CD4-positive, alpha-beta T cell (primary cell): ENCODE measurements at places on chromosomes 4 and X.

- no peak overlapping the region for H3K27ac ChIP-seq
- H3K27me3 ChIP-seq = no peaks in the 10 kb centered on the region
- no peaks in the 10 kb centered on the region for H3K4me1 ChIP-seq
- no peak overlapping the region for H3K4me3 ChIP-seq
- no peaks in the 10 kb centered on the region for H3K36me3 ChIP-seq
- DNase-seq = no peak
Measured at GRCh38 chr4:71713611-71714203, 70.2 kb downstream of the GC start.

DNA sequence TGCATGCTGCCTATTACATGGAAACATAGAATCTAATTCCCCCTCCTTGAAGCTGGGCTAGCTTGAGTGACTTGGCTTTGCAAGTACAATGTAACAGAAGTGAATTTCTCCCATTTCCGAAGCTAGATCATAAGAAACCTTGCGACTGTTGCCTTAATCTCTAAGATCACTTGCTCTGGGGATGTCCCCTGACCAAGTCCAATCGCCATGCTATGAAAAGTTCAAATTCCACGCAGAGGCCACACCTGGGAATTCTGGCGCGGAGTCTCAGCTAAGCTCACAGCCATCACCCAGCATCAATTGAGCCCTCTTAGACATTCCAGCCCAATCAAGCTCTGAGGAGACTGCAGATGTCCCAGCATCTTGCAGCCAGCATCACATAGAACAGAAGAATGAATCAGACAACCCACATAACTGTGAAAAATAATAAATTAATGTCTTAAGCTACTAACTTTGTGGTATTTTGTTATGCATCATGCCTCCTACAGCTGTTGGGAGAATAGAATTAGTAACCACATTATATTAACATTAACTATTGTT lies 27.0 kb downstream of the GPM6A start:
- no peaks in the 10 kb centered on the region for H3K4me1 ChIP-seq
- no peaks in the 10 kb centered on the region for H3K27me3 ChIP-seq
- no peaks in the 10 kb centered on the region for H3K36me3 ChIP-seq
- no peak overlapping the region for H3K4me3 ChIP-seq
- DNase-seq = no peak

DNA sequence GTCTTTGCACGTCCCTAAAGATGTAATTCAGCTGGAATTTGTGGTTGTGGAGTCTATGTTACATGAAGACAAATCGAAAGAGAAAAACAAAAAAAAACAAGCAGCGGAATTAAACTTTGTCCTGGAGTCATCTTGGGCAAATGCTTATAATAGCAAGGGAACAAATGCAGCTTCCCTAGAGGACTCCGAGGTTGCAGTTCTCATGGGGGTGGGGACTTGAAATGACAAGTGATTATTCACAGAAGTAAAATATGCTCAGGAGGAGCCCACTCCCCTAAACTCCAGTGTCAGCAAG lies 362.4 kb downstream of the ARHGAP24 start:
- no peaks in the 10 kb centered on the region for H3K4me1 ChIP-seq
- no peaks in the 10 kb centered on the region for H3K27me3 ChIP-seq
- no peak overlapping the region for H3K4me3 ChIP-seq
- DNase-seq = no peak
- H3K36me3 ChIP-seq = no peaks in the 10 kb centered on the region

DNA sequence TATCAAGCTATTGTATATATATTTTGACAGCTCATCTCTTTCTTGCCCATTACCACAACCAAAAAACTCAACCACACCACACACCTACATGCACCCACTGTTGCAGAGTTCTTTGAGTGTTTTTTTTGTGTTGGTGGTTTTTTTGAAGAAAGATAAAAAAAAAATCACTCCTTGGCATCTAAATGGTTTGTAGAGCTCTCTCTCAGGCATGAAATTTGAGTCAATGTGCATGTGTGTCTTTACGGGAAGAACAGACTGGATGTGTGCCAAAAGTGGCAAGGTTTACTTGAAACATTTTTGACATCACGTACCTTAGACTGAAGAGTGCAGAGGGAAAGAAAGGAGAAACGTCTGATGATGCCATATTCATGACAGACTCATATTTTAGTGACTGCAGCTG lies 154.2 kb downstream of the FHIP1A start:
- H3K4me1 ChIP-seq = no peaks in the 10 kb centered on the region
- no peak for DNase-seq
- no peak overlapping the region for H3K4me3 ChIP-seq
- no peaks in the 10 kb centered on the region for H3K27me3 ChIP-seq
- no peaks in the 10 kb centered on the region for H3K36me3 ChIP-seq

DNA sequence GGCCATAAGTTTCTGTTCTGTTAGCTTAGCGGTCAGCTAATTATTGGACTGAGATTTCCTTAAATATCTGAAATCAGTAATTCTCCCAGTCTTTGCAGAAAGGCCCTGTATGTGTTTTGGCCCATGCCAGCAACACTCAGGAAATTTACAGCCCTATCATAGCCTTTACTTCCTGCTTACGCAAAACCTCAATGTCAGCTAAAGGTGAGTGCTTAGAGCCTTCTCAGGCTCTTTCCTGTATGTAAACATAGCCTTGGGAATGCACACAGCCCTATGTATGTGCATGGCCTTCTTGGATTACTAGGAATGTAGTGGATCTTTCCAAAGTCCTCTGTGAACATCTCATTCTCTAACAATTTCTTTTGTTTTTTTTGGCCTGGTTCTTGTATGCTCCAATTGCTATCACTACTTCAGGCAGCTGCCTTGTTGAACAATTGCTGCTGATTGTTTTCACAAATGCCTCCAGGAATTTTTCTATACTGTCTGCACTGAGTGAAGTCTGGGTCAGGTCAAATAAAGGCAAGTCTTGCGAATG lies 200.0 kb downstream of the PPP1R2C start:
- DNase-seq = no peak
- no peaks in the 10 kb centered on the region for H3K27me3 ChIP-seq
- H3K4me1 ChIP-seq = peaks cover 6% of the 10 kb centered on the region
- H3K27ac ChIP-seq = no peak overlapping the region
- no peaks in the 10 kb centered on the region for H3K36me3 ChIP-seq

DNA sequence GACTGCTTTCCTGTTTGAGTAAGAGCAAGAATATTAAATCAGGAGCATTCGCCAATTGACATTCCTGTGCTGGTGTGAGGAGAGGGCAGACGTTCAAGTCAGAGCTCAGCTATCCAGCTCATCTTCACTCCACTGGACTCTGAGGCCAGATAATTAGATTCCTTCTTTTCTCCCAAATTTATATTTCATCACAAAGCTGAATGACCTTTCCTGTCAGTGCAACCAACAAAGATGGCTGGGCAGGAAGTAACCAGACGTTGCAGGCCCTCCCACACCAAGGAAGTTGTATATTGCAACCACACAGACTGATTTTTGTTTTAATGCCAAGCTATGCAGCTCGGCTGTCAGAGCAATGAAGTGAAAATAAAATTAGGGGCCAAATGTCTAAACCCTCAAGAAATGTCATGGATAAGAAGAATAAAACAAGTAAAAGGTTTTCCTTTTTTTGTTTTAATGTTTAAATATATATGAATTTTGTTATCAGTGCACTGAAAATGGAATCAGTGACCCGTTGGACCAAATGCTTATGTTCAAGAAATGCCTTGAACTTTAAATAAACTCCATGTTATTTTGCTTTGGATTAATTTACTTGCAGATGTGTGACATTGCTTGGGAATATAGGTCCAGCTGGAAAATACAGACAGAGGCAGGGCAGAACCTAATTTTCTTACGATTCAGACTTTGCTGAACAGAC lies 578.9 kb upstream of the FAT1 start:
- H3K27me3 ChIP-seq = no peaks in the 10 kb centered on the region
- H3K4me1 ChIP-seq = no peaks in the 10 kb centered on the region
- no peak overlapping the region for H3K4me3 ChIP-seq
- no peak overlapping the region for H3K27ac ChIP-seq
- DNase-seq = no peak

DNA sequence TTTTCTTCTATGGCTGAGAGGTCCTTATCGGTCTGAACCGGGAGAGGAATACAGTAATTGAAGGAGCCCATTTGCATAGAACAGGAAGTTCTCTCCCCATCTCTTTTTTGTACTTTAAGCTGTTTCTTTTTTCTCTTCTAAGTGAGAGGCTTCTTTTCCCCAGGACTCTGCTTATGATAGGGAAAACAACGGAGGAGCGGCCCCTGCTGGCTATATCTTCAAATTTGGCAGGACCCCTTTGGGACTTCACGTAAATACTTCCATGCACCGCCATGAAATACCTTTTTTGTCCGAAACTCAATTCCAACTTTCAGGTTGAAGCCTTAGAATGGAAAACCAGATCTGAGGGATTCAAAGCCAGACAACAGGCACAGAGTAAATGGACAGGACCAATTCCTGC lies 1153.0 kb upstream of the INTU start:
- H3K27ac ChIP-seq = no peak overlapping the region
- H3K4me1 ChIP-seq = no peaks in the 10 kb centered on the region
- no peak for DNase-seq
- no peaks in the 10 kb centered on the region for H3K36me3 ChIP-seq

GRCh38 chr4:119735165-119735651 lies 106.6 kb upstream of the PDE5A start:
- H3K4me3 ChIP-seq = no peak overlapping the region
- no peaks in the 10 kb centered on the region for H3K27me3 ChIP-seq
- no peaks in the 10 kb centered on the region for H3K36me3 ChIP-seq
- H3K4me1 ChIP-seq = no peaks in the 10 kb centered on the region
- H3K27ac ChIP-seq = no peak overlapping the region

GRCh38 chr4:152709675-152710438 lies 30.1 kb upstream of the TMEM154 start:
- H3K4me3 ChIP-seq = no peak overlapping the region
- DNase-seq = no peak
- H3K36me3 ChIP-seq = no peaks in the 10 kb centered on the region
- H3K27me3 ChIP-seq = no peaks in the 10 kb centered on the region

- H3K27me3 ChIP-seq = no peaks in the 10 kb centered on the region
- H3K4me3 ChIP-seq = no peak overlapping the region
- DNase-seq = no peak
- no peak overlapping the region for H3K27ac ChIP-seq
- no peaks in the 10 kb centered on the region for H3K4me1 ChIP-seq
Measured at GRCh38 chrX:1411326-1411725, 19.4 kb upstream of the SLC25A6 start.

- no peak for DNase-seq
- H3K27ac ChIP-seq = no peak overlapping the region
- H3K4me3 ChIP-seq = no peak overlapping the region
- H3K4me1 ChIP-seq = peaks cover 9% of the 10 kb centered on the region
Measured at GRCh38 chr4:13553081-13553480, 8.8 kb upstream of the NKX3-2 start.

- peaks cover 12% of the 10 kb centered on the region for H3K36me3 ChIP-seq
- peaks cover 12% of the 10 kb centered on the region for H3K4me1 ChIP-seq
- no peak overlapping the region for H3K27ac ChIP-seq
- DNase-seq = peak; percentile 11
Measured at GRCh38 chr4:39446842-39447573, 11.7 kb downstream of the RPL9 start.

GRCh38 chr4:67366311-67366861 lies 178.9 kb downstream of the CENPC start:
- no peak overlapping the region for H3K27ac ChIP-seq
- DNase-seq = no peak
- H3K27me3 ChIP-seq = no peaks in the 10 kb centered on the region
- no peaks in the 10 kb centered on the region for H3K36me3 ChIP-seq

- H3K36me3 ChIP-seq = no peaks in the 10 kb centered on the region
- H3K4me3 ChIP-seq = no peak overlapping the region
- no peak overlapping the region for H3K27ac ChIP-seq
- no peaks in the 10 kb centered on the region for H3K27me3 ChIP-seq
Measured at GRCh38 chrX:2501559-2502102, 855 bp upstream of the DHRSX start.

DNA sequence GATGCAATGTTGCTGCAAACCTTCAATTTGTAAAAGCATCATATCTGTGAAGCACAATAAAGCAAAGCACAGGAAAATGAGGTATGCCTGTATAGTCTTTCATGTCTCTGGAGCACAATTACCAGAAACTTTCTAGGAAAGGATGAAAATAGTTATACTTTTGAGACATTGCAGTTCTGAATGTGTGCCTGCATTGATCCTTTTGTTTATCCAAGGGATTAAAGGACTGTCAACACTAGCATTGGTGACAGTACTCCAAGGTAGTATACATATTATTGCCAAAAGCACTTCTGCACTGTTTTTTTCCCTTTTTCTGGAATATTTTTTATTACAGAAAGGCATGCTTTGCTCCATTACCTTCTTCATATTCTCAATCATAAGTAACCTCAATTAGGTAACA lies 476.0 kb downstream of the GABRG1 start:
- DNase-seq = no peak
- no peaks in the 10 kb centered on the region for H3K36me3 ChIP-seq
- H3K4me1 ChIP-seq = no peaks in the 10 kb centered on the region
- no peak overlapping the region for H3K4me3 ChIP-seq
- no peak overlapping the region for H3K27ac ChIP-seq

GRCh38 chr4:2741626-2742025 lies 14.5 kb downstream of the TNIP2 start:
- H3K4me3 ChIP-seq = no peak overlapping the region
- no peaks in the 10 kb centered on the region for H3K27me3 ChIP-seq
- H3K27ac ChIP-seq = no peak overlapping the region
- no peak for DNase-seq

GRCh38 chrX:139158256-139158655 lies 372.3 kb upstream of the F9 start:
- no peaks in the 10 kb centered on the region for H3K27me3 ChIP-seq
- DNase-seq = no peak
- H3K4me1 ChIP-seq = no peaks in the 10 kb centered on the region
- H3K4me3 ChIP-seq = no peak overlapping the region

DNA sequence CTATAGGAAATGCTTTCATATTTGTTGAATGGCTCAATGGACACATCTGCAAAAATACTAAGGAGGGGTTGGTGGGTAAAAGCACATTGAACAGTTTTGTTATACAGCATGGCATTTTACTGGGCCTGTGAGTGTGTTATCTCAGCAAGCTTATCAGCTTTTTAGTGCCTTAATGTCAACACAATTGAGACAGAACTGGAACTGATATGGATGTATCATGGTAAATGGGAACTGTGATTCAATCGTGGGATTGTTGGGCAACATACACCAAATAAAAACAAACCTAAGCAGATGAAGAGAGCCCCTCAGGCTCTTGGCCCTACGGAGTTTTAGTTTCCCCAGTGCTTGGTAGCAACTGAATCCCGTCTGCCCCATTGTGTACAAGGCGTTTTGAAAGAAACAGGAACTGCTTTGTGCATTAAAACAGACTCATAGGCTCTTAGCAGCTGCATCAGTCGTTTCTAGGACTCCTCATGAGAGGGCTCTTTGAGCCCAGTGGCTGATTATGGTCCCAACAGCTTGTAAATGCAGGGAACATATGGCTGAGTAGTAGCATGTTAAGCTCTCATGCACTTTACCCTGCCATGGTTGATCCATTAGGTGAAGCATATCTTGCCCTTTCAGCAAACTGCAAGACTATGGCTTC lies 7.3 kb downstream of the GPR119 start:
- no peaks in the 10 kb centered on the region for H3K27me3 ChIP-seq
- no peak overlapping the region for H3K4me3 ChIP-seq
- no peak overlapping the region for H3K27ac ChIP-seq
